ENCODE measurements at places on chromosomes 3 and 15. TPM values are rescaled to one million over a fixed set of nuclear protein-coding genes. Genes with fewer than 3 reads are reported as not detected.

Gene FETUB
- not detected for total RNA-seq

DNA sequence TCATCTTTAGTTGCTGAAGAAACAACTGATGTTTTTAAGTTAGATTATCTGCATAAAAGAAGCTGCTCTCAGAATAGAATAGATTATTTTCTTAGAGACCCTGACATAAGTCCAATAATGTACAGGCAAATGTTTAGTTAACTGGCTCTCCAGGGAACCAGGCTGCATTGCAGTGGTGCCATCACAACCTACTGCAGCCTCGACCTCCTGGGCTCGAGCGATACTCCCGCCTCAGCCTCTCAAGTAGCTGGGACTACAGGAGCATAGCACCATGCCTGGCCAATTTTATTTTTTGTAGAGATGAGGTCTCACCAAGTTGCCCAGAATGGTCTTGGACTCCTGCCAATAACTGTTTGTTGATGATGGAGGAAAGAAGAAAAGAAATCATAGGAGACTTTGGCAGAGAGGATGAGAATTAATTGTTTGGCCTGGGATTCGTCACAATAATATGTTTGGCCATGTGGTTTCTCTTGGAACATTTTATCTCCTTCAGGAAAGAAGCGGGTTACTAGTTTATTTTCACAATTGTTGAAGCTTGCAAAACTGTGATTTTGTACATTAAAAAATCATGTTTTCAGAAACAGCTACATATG is 429.2 kb downstream of the CADM2 start:
- DNase-seq: no peak

- no peak for DNase-seq
Observed at GRCh38 chr3:136778865-136779264, 26.7 kb upstream of the STAG1 start.

GRCh38 chr3:160012108-160012507 is 23.5 kb downstream of the IL12A start:
- no peak for DNase-seq

Gene ENTPD3
- 1.6 TPM for total RNA-seq

Gene GOLGA8J
- 0.89 TPM for total RNA-seq

DNA sequence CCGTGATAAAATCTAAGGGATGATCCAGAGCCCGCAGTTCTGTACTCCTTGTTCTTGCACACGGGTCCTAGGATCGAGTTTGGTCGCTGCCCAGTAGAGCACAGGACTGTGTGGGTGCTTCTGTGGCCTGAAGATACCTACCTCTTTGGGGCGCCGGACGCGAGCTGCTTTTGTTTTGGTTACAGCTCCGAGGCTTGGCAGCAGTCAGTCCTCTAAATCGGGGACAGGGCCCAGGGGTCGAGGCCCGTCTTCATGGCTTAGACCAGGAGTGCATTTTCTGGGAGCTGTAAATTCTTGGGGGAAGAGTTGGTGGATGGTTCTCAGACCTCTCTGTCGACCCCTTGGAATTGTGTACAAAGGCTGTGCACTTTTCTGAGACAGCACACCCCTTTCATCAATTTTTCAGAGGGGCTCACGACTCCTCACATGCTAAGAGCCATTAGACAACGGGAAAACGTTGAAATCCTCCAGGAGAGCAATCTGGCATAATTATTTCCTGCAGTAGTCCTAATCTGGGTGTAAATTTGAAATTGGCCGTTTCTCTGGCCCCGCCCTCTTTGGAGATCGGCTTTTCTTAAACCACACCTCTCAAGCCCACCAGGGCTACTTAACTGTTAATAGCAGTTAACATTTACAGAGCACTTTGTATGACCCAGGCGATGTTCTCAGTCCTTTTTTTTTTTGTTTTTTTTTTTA is 928 bp downstream of the CEP97 start:
- peak; percentile 66 for DNase-seq

- DNase-seq: peak; percentile 47
Observed at GRCh38 chr3:13483286-13483685, 3.2 kb downstream of the HDAC11 start.

GRCh38 chr3:7190095-7190494 is 329.2 kb downstream of the GRM7 start:
- no peak for DNase-seq

DNA sequence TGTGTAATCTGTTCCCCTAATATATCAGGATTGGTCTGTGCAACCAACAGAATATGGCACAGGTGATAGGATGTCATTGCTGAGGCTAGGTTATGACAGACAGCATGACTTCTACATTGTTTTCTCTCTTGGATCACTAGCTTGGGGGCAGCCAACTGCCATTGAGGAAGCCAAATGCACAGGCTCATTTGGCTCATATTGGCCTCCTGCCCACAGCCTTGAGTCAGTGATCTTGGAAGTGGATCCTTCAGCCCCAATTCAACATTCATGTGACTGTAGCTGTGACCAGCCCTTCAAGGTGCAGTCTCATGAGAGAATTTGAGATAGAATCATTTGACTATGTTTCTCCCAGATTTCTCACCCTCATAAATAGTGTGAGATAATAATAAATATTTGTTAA is 675.6 kb downstream of the GRM7 start:
- DNase-seq: no peak

GRCh38 chr15:80142646-80143045 is 10.2 kb upstream of the FAH start:
- DNase-seq: no peak

Gene CDHR4
- 1.6 TPM for total RNA-seq

GRCh38 chr3:50298836-50299637 is at the start of the genes HYAL3 and NAA80:
HYAL3 (minus strand) TSS chr3:50299405; CDS start chr3:50295602, 3,803 bp downstream.
NAA80 (minus strand) TSS chr3:50299405; CDS start chr3:50297463, 1,942 bp downstream.
- peak; percentile 100 for DNase-seq

DNA sequence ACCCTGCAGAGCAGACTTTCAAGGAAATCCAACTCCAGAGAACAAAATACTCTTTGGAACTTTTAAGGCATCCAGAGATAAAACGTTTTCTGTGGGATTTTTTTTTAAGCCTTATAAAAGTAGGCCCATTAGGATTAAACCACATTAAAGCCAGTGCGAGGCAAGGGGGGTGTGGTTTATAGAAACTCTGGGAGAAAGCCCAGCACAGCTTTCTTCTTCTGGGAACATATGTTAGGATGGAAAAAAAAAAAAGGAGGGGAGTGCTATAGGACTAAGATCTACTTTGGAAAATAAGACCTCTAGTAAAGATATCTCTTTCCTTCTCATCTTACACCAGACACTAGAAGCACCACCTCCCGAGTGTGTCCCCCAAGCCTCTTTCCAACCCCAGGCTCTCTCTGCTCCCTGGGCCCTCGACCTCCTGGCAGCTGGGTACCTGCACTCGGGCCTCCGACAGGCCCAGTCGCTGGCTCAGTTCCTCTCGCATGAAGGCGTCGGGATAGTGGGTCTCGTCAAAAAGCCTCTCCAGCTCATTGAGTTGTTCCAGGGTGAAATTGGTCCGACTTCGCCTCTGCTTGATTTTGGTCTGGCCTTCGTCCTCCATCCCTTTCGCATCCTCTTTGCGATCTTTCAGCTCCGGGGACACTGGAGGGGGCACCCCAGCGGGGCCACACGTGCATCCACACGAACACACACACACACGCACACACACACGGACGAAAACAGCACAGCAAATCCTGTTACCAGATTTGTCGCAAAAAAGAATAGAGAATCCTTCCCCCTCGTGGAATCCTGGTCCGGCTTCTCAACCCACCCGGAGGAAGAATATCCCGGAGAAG is 3.8 kb downstream of the SHOX2 start:
- DNase-seq: no peak

GRCh38 chr3:9088441-9089353 is 125.4 kb upstream of the RAD18 start:
- DNase-seq: no peak

- DNase-seq: no peak
Observed at GRCh38 chr3:13546667-13547171, 2.2 kb upstream of the FBLN2 start.

Gene ROBO2
- 1.6 TPM for total RNA-seq

Gene ADGRG7
- total RNA-seq: not detected

Gene PLA2G4E
- total RNA-seq: not detected

Gene TGM5
- not detected for total RNA-seq

DNA sequence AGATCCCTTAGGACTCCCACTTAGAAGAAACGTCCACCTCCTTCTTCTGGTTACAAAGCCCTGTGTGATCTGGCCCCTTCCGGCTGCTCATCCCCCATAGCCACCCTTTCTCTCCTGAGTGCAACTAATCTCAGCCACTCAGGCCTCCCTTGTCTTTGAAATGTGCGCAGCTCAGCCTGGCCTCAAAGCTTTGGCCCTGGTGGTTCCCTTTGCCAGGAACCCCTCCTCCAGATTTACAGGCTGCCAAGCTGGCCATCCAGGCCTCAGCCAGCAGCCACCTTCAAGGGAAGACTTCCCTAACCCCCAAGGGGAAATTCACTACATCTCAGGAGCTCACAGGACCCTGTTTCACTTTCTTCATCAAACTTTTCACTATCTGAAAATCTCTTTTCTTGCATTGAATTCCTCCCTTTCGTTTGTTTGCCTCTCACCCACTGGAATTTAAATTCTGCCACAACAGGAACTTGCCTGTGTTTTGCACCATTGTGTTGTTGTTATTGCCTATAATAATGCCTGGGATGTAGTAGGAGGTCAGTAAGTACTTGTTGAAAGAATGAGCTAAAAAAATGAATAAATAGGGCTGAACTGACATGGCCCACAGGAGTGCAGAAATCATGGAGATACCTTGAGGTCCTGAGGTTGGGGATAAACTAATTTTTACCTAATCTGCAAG is 109.5 kb upstream of the PFN2 start:
- DNase-seq: no peak

Gene PAK6
- 0.31 TPM for total RNA-seq

DNA sequence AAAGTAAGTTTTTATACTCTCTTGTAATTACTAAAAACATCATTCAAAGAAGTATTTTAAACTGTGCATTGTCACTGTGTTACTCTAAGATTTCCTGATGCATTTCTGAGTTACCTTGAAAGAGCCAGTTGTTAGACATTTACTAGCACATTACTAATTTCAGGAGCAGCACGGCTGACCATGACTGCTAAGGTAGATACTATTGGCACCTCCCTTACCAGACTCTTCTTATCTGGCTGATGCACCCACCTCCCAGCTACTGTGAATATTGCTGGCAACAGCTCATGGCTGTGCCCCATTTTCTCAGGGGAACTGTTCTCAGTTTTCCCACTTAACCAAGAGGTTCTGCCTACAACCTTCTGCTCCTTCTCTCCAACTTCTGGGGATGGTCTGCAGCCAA is 29.4 kb downstream of the COL6A5 start:
- no peak for DNase-seq

- peak; percentile 45 for DNase-seq
Observed at GRCh38 chr3:48406443-48407431, 23.1 kb downstream of the PLXNB1 start.

- no peak for DNase-seq
Observed at GRCh38 chr3:186870421-186871201, 28.1 kb downstream of the ADIPOQ start.

- no peak for DNase-seq
Observed at GRCh38 chr3:152205097-152205593, 63.6 kb upstream of the MBNL1 start.

Gene LNP1
- total RNA-seq: 3.4 TPM

- no peak for DNase-seq
Observed at GRCh38 chr15:55281517-55282228, 7.9 kb downstream of the RAB27A start.

- DNase-seq: no peak
Observed at GRCh38 chr15:73928971-73929627, 2.8 kb downstream of the LOXL1 start.

GRCh38 chr3:17333893-17334292 is 408.5 kb downstream of the TBC1D5 start:
- no peak for DNase-seq

- DNase-seq: no peak
Observed at GRCh38 chr3:133509488-133509887, 64.0 kb upstream of the CDV3 start.

GRCh38 chr3:153161138-153161713 is 800 bp upstream of the RAP2B start:
- DNase-seq: peak; percentile 96

- no peak for DNase-seq
Observed at GRCh38 chr3:71714595-71714994, 10.6 kb downstream of the EIF4E3 start.

DNA sequence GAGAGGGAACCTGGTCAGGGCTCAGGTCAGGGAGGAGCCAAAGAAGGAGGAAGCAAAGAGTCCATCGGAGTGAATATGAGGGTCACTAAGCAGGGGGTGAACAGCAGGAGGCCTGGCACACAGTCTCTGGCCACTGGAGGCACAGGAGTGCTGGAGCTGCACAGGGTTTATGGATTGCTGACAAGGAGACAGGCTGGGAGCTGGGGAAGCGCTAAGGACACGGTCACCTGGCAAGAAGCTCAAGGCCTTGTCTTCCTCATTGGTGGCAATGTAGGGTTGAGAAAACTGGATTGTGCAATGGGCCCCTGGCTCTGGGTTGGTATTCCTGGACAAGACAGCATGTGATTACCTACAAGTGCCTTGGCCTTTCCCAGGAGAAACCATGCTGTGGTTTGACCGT is 5.8 kb upstream of the CAMP start:
- no peak for DNase-seq

DNA sequence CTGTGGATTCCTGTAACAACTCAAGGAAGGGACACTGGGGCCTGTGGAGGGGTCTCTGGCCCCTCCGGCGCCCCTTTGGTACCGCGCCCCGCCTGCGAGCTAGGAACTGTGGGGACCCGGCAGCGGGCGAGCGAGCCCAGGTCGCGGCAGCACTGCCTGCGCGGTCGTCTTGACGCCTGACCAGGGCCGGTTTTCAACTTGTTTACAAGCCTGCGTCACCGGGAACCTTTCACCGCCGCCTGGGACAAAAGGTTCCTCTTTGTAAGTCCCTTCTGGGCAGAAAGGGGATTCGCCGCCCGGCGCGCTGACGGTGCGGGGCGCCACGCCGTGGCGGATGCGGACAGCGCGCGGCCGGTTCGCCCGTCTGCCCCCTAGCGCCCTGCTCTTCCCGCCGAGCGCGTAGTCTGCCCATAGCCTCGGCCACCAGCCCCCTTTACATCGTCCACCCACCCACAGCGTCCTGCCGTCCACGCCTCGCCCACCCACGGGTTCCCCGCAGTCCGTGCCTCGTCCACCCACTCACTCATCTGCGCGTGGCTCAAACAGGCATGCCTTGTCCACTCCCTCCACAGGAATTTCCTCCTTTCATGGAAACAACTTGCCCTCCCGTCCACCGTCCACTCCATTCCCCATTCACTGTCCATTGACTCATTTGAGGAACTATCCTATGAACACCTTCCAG is 5.5 kb upstream of the CFAP100 start:
- DNase-seq: peak; percentile 93

DNA sequence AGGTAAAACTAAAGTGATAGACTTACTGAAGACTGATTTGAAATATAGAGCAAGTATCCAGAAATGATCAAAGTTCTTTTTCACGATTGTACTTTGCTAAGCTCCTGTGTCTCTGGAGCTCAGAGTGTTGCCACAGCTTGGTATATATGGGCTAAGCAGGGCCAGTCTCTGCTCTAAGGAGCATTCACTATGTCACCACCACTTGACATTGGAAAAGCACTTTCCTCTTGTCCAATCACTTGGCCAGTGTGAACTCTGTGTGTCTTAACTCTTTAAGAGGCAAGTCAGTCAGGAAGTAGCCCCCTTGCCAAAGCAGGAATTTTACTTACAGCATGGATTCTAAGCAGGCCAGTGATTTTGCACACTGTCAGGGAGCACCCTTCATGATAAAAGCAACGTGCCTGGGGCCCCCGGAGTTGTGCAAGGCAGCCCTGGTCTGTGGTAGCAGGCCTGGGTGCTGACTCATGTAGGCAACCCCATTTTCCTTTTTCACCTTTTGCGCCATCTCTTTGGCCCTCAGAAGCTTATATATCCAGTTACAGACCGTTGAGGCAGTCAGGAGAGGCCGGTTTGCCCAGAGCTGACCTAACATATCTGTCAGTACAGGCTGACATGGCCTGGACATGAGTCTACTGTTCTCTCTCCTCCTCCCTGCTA is 73.0 kb downstream of the HCN4 start:
- no peak for DNase-seq
